ENCODE measurements at places on chromosomes 7 and 10. TPM values are rescaled to one million over a fixed set of nuclear protein-coding genes. Genes with fewer than 3 reads are reported as not detected.

DNA sequence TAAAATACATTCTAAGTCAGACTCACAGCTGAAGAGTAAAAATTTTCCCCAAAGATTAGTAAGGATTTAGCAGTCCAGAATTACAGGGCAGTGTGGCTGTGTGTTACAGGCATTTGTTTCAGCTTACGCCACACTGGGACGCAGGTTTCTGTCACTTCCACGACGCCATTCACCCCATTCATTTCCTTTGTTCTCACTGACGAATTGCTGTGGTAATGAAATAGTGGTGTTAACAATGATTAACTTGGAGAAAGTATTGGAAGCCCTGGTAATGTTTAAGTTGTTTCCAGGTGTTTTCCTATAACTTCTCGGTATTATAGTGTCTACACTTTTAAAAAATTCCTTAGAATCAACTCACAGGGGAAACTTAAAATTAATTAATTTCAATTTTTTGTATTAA lies 370.9 kb downstream of the SH2D4B start:
- no peak for DNase-seq

DNA sequence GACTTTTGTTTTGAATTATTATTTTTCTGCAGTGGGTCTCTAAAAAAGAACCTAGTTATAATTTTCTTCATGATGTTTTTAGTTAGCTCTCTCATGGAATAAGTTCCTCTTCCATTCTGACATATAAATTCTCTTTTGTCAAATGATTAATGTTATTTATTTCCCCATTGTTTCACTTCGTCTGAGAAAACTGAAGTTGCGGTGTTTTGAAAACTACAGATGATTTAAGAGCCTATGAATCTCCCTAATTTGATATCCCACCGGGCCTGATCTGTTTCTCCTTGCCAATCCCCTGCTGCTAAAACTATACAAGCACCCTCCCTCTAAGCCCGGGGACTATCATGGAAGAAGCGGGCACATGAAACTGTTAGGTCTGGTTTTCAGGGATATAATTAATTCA lies 41.4 kb downstream of the HTR7 start:
- no peak for DNase-seq

RET gene
- total RNA-seq = 1.6 TPM

SGMS1 gene
- total RNA-seq = 46.2 TPM

OR2A7 gene
- 14.5 TPM for total RNA-seq

Measured in body of pancreas (tissue), 4 donors.